NT2/D1 (cell line): ENCODE measurements at places on chromosomes 6 and 20.

DNA sequence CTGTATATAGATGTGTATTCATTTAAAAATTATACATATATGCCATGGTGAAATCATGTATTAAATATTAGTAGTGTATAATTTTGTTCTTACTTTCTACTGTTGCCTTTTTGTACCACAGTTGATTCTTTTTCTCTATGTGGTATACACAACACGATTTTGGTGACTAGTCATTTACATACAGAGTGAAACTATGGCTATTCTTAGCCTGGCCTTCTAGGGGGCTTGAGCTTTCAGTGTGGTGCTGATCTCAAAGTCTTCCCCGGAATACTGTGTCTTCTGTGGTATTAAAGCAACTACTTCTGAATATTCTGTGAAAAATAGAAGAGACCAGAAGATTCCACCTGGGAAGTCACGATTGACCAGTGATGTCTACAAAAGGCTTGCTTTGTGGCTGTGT, 301.9 kb downstream of the UTRN start:
- DNase-seq, result no peak

GRCh38 chr20:50943069-50943468, 11.8 kb upstream of the ADNP start:
- DNase-seq, result no peak

DNA sequence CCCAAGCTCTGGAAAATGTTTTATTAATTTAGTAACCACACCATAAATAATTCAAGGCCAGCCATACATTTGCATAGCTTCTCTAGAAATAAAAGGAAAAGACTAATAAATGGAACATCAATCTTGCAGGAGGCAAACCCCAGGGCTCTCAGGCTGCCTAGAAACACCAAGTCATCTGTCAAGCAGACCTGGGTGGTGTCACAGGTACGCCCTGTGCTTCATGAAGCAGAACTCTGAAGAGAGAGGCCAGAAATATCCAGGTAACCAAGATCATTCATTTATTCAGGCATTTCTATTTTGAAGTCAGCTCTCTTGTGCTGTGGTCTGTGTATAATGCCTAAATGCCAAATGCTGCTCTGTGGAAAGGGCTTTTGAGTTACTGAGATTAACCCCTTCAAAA, 45.3 kb upstream of the ARMH2 start:
- no peak for DNase-seq

DNA sequence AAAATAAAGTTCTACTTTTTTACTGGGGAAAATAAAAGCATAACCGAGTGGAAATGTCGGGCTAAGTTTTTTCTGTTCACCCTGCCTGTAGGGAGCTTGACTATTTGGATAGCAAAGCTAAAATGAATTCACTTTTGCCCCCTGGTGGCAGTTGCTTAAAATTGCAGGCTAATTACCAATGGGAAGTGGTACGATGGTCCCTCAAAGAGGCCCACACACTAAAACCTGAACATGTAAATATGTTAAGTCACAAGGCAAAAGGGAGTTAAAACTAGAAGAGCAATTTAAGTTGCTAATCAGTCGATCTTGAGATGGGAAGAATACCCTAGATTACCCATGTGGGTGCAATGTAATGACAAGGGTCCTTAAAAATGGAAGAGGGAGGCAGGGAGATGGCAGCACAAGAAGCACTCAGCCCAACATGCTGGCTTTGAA, 916 bp upstream of the SUN5 start:
- DNase-seq, result peak; percentile 32

DNA sequence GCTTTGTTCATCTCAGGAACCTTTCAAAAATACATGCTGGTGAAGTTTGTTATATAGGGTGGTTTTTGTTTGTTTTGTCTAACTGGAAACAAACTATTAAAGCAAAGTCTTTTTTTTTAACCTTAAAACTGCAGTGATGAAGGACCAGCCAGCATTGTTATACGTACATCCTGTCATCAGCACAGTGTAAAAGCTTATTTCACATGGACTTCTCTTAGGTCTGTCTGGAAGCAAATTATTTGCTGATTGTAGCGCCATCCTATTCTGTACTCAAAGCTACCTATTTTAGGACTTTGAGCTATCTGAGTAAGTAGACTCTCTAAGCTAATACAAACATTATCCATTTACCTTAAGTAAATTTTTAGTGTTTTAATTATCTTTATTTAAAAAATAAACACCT, 61.7 kb downstream of the SNX9 start:
- no peak for DNase-seq

DNA sequence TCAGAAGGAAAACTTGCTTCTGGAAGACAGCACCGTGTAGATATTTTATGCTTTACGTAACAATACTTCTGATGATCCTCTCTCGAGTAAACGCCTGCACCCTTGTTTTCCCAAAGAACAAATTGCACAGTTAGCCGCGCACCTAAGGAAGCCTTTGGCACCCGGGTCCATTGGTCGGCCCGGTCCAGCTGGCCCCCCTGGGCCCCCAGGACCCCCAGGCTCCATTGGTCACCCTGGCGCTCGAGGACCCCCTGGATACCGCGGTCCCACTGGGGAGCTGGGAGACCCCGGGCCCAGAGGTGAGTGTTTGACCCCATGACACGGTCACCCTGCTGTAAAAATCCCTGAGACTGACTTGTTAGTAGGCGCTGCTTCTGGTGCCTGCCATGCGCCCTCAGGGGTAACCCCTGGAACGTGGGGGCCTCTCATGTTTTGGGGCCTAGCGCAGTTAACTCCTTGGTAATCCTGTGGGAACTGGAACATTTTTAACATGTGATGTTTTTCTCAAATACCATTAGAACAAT, 20.2 kb downstream of the COL9A3 start:
- DNase-seq, result no peak

- no peak for DNase-seq
Observed at GRCh38 chr6:4382362-4382853, 247.0 kb upstream of the ECI2 start.

DNA sequence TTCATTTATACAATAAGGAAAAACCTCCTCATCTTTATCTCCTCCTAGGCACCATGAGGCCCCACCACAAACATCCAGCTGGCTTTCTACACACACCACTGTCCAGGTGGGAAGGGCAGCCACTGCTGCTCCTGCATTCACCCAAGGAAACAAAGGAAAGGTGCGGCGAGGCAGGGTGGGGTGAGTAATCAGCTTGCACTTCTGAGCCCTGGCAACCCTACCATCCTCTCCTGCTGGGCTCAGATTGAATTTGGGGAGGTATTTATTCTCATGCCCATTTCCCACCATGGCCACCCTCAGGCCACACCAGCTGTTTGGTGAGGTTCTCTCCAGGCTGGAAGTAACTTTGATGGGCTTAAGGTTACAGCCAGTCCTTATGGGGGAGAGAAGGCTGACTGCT, 31.2 kb upstream of the SPDEF start:
- no peak for DNase-seq

- no peak for DNase-seq
Observed at GRCh38 chr20:47825011-47825762, 39.9 kb upstream of the SULF2 start.

- DNase-seq, result no peak
Observed at GRCh38 chr20:21289651-21290050, 13.5 kb upstream of the XRN2 start.

- no peak for DNase-seq
Observed at GRCh38 chr20:31670371-31671228, 32.9 kb downstream of the COX4I2 start.

DNA sequence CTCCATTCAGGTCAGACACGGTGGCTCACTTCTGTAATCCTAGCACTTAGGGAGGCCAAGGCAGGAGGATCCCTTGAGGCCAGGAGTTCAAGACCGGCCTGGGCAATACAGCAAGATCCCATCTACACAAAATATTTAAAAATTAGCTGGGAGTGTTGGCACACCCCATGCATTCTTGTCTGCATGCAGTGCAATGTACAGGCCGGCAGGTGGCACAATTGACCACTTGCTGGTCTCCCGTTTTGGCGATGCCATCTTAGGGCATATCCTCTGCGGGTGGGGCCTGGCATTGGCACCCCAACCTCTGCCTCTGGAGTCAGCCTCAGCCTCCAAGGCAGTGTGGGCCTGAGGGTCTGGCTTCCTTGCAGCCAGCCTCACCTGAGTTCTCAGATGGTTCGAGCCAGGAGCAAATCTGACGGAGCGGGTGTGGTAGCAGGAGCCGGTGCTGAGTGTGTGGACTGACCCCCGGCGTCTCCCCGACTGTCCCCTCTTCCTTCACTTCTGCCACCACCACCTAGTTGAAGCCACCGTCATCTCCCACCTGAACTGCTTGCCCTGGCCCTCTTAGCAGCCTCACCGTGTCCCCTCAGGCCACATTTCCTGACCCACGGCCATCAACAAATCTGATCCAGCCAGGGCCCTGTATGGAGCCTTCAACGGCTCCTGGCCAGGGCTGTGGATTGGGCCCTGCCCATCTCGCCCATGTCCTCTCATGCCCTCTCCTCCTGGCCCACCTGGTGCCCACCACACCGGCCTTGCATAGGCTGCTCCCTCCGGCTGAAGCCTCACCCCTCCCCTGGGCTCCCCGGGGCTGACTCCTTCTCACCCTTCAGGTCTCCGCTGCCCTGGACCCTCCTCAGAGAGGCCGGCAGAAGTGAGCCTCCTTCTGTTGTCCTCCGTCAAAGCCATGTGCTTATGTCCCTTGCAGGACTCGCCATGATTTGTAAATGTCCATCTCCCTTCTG, 44.0 kb downstream of the EFCAB8 start:
- DNase-seq, result no peak
